Activated T-helper 1 cell treated with Interleukin-2 at 50 U/mL for 16 hours (primary cell): ENCODE measurements at places on chromosomes 6 and 20.

DNA sequence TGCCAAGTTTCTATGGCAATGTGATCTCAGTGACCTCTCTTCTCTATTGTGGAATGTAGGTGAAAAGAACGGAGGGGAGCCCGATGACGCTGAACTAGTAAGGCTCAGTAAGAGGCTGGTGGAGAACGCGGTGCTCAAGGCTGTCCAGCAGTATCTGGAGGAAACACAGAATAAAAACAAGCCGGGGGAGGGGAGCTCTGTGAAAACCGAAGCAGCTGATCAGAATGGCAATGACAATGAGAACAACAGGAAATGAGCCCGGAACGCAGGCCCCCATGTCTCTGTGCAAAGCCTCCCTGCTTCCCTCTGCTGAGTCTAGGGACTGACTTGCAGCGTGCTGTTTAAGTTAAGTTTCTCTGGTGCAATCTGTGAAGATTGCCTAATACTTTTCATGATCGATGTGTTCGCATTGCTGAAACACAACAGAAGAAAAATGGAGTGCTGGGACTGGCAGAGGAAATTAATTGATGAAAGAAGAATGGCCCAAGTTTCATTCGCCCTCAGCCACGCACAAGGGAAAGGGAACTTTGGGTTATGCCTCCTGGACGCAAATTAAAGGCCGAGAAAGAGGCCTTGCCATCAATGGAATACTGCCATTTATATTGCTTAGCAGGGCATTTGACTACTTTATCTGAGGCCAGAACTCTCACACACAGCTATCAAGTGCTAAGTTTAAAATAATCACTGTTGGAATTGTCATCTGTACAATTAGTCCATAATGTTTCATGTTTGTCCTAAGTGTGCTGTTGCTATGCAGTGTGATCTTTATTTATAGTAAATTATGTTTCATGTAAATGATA is 146.4 kb downstream of the AKAP7 start:
- DNase-seq, result peak; percentile 60

GRCh38 chr6:7642791-7643190 is 52.8 kb downstream of the SNRNP48 start:
- DNase-seq, result no peak

GRCh38 chr6:162710419-162710818 is 17.1 kb downstream of the PRKN start:
- DNase-seq, result no peak

DNA sequence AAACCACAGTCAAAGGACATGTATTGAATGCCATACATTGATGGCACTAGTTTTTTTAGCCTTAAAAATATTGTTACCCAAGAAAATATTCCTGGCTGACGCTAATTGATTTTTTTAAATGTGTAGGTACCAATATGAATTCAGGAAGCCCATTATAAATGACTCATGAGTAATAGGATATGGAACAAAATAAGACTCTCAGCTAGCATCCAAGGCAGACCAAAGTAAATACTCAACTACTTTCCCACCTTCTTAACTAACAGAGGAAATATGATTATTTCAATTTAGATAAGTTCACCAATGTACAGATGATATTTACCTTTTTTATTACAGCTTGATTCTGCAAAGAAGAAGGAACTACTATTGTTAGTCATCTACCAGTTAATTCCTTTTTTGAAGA is 43.2 kb upstream of the TXNDC5 start:
- no peak for DNase-seq

- DNase-seq, result no peak
Measured at GRCh38 chr20:41261790-41262717, 55.5 kb downstream of the ZHX3 start.

- peak; percentile 18 for DNase-seq
Measured at GRCh38 chr6:119348096-119348747, 1.3 kb downstream of the MAN1A1 start.

GRCh38 chr20:53586640-53587039 is 7.0 kb downstream of the ZNF217 start:
- DNase-seq, result no peak

- DNase-seq, result no peak
Measured at GRCh38 chr6:35427851-35428321, 24.3 kb upstream of the FANCE start.

GRCh38 chr6:32087574-32088486 is 21.3 kb downstream of the TNXB start:
- peak; percentile 46 for DNase-seq

DNA sequence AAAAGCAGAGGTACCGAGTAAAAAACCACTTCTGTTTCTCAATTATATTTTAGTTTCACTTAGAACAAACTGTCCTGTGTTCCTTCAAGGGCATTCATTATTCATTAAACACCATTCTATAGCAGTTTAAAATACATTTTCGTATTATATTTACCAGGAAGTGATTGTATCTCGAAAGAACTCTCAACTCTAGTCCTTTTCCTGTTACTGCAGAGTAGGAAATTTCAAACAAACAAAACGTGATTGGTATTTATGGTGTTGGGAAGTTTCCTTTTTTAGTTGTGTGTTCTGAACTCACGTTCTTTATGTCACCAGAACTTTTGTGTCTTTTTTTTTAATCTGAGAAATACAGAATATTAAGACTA is 139.5 kb upstream of the BTBD3 start:
- no peak for DNase-seq

GRCh38 chr6:149935246-149935645 is 6.6 kb upstream of the ULBP2 start:
- DNase-seq, result no peak

GRCh38 chr6:151651639-151652038 is 155.8 kb upstream of the ESR1 start:
- DNase-seq, result no peak

DNA sequence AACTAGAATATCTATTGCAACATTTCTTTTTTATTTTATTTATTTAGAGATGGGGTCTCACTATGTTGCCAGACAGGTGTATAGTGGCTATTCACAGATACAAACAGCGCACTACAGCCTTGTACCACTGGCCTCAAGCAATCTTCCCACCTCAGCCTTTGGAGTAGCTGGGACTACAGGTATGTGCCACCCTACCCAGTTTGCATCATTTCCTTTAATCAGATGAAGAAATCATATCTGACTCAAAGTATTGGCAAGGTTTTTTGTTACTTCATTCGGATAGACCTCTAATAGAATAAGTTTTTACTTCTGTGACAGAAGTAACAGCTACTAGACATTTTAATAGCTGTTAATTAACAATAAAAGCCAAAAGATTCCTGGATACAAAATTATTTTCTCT is 153.9 kb downstream of the CDK19 start:
- no peak for DNase-seq
